SW480 (cell line): ENCODE measurements at places on chromosomes 13 and 19.
A peak's percentile ranks its signal among the peaks of the same experiment; 100 is the strongest.

GRCh38 chr13:51241720-51242119 is 19.5 kb downstream of the FAM124A start:
- DNase-seq, result no peak

- peak; percentile 77 for DNase-seq
Observed at GRCh38 chr19:13764101-13764807, at the start of gene MRI1. Gene MRI1, plus strand, starts transcription at chr19:13764522. Its CDS starts 67 bp downstream, at chr19:13764589.

DNA sequence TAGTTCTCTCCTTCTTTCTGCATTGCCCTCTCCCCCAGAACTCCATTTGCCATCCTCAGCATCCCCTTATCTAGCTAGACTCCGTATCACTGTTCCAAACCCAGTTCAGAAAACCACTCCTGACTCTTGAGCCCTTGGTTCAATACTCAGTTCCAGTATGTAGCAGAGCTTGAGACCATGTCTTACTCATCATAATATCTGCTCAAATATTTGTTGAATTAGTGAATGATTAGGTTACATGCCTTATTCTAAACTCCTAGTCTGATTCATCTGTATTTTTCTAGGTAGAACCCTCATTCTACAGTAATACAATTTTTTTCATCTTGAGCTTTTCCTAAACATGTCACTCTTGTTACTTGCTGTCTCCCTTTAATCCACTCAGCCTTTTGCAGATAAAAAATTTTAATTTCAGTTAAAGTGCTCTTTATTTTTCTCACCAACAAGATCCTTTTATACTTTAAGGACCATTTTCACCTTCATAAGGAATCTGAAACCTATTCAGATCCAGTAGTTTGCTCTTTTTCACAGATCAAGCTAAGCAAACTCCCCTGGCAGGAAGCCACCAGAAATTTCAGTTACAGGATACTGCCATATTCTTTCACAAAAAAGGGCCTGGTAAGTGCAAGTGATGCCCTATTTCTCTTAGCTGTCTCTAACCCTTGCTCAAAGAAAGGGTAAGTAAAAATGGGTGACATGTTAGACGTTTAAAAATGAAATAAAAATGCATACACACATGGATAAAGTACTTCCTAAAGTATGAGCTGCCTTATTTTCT is 23.1 kb upstream of the INTS6 start:
- no peak for DNase-seq

GRCh38 chr13:97491452-97491851 is 57.5 kb downstream of the RAP2A start:
- no peak for DNase-seq

DNA sequence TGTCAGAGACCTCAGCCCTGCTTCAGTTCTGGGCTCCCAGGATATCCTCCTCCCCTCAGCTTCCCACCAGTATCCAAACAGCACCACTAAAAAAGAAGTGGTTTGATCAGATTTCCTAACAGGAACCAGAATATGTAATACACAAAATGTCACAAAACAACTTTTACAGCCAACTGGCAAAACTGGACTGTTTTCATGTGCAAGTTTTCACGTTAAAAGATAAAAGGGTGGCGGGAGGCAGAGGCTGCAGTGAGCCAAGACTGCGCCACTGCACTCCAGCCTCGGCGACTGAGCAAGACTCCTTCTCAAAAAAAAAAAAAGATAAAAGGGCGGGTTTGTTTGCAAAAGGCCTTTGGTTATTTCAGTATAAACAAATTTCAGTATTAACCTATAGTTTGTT is 13.1 kb downstream of the PCID2 start:
- DNase-seq, result no peak

DNA sequence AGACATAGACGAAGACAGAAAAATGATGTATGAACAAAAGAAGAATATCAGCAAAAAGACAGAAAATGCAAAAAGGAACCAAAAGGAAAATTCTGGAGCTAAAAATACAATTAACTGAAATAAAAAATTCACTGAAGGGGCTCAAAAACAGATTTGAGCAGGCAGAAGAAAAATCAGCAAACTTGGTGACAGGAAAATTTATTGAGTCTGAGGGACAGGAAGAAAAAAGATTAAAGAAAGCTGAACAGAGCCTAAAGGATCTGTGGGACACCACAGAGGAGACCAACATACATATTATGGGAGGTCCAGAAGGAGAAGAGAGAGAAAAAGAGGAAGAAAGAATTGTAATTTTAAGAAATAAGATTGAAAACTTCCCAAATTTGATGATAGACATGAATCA is 7.4 kb upstream of the LSR start:
- no peak for DNase-seq
